Stimulated activated CD4-positive, alpha-beta T cell treated with anti-CD3 and anti-CD28 coated beads, Interleukin-2, amount 100 ng/mL, for 4 hours (primary cell): ENCODE measurements at places on chromosomes 5 and 9.

GRCh38 chr9:82526577-82526976, 536.4 kb downstream of the RASEF start:
- DNase-seq: no peak

DNA sequence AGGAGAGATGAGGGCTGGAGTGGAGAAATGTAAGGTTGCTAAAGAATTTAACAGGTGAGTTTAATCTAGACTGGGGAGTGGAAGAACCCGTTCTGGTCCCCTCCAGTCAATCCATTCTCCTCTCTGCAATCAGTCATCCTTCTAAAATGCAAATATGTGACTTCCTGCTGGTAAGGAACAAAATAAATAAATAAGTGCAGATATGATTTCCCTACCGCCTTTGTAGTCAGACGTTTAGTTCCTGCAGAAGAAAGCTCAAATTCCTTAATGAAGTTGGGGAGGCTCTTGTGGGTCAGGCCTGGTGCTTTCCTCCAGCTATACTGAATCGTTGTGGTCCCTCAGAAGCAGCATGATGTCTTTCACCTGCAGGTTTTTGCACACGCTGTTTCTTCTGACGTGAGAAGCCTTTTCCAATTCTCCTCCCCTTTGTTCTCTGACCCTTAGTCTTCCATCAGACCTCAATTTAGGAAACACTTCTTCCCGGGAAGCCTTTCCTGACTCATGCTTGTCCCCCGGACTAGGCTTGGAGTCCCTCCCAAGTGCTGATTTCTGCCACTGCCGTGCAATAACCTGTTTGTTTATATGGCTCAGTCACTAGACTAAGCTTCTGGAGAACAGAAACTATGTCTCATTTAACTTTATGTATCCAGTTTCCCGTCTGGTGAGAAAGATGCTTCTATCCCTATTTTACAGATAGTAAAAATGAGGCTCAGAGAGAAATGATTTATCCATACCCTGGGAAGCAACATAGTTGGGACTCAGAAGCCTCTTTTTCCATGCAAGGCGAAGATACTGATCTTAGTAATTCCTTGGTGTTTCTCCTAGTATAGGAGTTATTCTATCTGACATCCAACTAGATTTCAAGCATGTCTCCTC, 1.3 kb downstream of the ATP6V1G1 start:
- DNase-seq: no peak

GRCh38 chr9:131530546-131530919, 530 bp downstream of the UCK1 start:
- no peak for DNase-seq

- no peak for DNase-seq
These were observed 200.2 kb downstream of the PLK2 start for GRCh38 chr5:58259685-58260152.

DNA sequence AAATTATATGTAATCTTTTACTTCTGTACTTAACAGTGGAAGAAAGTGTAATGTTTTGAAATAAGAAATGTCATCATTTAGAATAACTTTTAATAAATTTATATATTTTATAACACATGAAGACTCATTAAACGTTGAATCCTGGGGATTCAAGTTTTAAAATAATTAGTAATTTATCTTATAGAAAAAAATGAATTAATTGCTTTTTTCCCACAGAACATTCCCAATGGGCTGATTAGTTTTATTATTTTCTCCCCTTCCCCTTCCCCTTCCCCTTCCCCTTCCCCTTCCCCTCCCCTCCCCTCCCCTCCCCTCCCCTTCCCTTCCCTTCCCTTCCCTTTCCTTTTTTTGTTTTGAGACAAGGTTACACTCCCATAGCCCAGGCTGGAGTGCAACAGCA, 79.7 kb downstream of the MRPS30 start:
- DNase-seq: no peak
